ENCODE measurements at places on chromosomes 12 and 14.

DNA sequence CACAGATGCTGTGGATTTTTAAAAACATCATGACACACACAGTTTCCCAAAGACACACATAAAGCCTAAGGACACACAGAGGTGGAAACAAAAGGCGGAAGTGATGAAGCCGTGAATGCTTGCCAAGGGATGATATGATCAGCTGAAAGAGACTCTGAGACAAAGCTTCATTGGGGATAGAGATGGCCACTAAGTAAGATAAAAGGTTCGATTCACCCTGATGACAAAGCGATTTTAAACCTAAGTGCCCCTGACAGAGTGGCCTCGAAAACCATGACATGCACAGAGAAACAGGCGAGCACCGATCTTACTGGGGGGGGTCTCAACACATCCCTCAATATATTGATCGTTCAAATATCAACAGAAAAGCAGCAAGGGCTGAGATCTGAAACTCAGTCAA, 20.3 kb upstream of the EIF5 start:
- no peak for DNase-seq

DNA sequence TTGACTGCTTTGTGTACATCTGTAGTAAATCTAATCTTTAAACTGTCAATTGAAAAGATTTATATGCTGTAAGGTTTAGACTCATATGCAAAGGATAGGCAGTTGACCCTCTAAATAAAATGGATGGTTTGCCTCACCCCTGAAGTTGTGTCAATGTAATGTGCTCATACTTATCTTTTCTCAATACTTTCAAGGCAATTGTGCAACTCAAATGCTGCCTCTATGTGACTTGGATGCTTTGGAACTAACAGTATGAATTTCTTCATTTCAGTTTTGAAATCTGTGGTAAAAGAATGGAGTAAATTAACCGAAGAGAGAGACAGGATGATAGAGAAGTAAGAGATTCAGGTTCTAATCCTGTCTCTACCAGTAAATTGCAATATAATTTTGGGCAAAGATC, 9.7 kb downstream of the PDE6H start:
- no peak for DNase-seq

DNA sequence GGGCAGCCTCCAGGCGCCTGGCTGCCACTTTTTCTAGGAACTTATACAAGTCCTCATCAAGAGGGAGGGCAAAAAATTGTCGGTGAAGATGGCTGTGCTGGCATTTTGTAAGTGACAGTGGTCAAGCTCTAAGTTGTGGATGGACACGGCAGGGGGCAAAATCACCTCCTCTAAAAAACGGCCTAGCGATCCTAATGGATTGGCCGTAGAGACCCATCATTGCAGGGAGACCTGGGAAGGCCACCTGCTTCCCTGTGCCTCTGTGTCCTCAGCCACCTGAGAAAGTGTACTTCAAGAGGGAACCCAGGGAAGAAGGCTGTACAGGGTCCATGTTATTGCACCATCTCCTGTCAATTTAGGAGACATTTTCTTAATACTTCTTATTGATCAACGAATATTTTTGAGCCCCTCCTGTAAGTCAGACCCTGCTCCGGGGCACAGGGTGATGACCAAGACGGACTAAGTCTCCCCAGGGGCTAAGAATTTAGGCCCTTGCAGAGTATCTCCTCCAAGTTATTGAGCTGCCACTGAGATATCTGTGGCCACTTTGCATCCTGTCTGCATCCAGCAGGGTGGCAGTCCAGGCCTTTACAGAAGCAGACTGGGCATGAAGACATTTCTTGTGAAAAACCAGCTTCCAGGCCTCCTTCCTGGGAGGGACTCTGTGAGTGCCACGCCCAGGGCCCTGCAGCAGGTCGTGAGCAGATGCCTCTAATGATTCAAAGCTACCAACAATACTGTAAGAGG, 40.5 kb downstream of the PSMA6 start:
- DNase-seq: no peak

DNA sequence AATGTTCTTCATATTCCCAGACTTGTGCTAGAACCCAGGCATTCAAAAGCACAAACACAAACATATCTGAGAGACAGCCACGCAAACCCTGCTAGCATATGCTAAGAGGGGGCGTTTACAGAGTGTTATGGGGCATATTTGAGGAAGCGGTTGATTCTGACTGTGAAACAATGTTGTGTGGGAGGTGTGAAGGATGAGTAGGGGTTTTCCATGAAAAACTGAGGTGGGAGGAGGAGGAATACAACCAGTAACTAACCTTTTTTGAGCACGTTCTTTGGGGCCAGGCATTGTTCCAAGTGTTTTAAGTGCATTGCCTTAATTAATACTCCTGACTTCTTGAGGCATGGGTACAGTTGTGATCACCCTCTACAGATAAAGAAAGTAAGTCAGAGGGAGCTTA, 499.5 kb downstream of the AACS start:
- no peak for DNase-seq

- DNase-seq: no peak
Observed at GRCh38 chr12:59055204-59055860, 135.0 kb upstream of the LRIG3 start.

DNA sequence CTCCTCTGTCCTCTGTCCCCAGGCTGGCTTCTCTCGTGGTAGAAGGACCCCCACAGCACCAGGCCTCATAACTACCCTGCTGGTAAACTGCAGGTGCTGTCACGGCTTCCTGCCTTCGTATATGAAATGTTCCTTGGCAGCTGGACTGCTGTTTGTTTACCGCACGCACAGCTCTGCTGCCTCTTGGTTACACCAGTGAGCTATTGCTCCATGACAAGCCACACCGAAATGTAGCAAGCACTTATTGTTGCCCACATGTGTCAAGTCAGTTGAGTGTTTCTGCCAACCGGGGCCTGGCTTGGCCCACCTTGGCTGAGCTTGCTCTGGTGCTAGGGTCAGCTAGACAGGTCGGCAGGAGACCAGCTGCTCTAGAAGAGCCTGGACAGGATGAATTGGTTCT, 21.7 kb upstream of the TCL1B start:
- no peak for DNase-seq

GRCh38 chr12:108565976-108566375, 3.6 kb downstream of the ISCU start:
- peak; percentile 53 for DNase-seq

DNA sequence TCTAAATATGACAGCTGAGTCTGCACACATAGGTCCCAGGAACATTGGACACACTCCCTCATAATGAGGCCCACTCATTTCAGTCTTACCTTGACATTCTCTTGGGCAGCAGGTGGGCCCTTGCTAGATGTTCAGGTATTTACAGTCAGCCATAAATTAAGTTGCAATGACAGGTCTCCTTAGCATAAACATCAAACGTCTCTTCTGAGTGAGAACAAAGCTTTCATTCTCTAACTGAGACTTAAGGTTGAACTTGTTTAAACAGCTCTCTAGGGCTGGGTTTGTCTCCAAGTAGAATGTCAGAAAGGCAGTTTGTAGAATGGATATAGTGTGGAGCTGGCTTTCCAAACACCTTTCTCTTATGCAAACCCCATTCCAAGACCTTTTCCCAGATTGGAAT, 10.3 kb downstream of the ACVR1B start:
- DNase-seq: no peak

DNA sequence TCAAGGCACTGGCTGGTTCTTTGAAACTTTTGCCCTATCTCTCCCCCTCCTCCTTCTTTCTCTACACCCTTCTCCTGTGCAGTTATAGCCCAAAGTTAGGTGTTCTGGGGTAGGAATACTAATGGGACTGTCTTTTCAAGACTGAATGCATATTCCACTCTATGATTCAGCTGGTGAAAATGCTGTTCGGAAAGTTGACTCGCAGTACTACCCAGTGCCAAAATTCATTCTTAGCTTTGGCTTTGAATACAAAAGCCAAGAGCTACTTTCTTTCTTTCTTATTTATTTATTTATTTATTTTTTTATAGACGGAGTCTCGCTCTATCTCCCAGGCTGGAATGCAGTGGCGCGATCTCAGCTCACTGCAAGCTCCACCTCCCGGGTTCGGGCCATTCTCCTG, 249.2 kb downstream of the ETNK1 start:
- no peak for DNase-seq

DNA sequence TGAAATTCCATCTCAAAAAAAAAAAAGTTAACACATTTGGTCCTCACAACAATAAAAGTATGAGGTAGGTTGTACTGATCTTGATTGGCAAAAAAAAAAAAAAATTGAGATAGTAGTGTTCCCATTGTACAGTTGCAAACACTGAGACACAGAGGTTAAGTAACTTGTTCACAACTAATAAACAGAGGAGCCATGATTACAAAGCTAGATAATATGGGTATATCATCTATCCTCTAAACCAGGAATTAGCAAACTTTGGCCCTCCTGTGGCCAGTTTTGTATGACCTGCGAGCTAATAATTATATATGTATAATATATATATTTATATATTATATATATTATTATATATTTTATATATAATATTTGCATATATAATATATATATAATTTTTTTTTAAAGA, 2.3 kb upstream of the PSME1 start:
- DNase-seq: no peak

DNA sequence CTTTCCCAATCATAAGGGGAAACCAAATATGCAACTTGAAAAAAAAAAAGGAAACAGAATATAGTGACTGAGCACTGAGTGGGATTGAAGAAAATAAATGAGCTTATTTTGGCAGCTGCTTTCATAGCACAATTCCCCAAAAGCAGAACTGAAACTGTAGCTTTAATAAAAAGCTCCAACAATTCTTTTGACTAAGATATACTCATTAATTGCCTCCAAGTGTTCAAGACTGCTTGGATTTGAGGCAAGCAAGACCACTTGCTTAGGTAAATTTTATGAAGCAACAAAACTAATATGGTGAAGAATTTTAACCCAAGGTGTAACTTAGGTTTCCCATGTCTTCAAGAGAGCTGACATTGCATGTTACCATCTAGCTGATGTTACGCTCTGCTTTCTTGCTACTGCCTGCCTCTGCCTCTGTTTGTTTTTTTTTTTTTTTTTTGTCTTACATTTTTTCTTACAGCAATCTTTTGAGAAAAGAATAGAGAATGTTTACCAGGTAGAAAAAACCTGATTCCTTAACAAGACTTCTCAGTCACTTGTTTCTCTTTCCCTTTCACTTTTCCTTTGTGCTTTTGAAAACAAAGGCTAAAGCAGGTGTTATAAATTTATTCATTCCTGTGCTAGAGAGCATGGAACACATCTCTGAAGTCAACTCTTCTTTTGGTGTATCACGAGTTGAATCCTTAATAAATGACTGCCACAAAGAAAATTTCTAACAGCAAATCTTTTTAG, 134.4 kb downstream of the BCAT1 start:
- no peak for DNase-seq

DNA sequence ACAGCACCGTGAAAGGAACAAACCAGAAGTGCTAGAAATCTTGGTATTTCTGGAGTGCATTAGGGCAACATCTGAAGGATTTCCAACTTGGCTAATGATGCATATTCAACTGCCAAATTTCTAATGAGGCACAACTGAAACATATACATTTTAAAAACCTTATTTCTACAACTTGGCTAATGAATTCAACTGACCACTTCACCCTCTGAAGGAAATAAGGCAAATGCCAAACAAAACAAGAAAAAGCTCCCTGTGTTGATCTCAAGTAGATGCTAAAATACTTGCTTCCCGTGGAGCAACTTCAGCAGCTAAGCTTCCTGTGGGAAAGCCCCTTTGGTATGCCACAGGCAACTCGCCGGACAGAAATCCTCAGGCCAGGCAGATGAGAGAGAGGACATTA, 167.1 kb downstream of the TTC7B start:
- no peak for DNase-seq

DNA sequence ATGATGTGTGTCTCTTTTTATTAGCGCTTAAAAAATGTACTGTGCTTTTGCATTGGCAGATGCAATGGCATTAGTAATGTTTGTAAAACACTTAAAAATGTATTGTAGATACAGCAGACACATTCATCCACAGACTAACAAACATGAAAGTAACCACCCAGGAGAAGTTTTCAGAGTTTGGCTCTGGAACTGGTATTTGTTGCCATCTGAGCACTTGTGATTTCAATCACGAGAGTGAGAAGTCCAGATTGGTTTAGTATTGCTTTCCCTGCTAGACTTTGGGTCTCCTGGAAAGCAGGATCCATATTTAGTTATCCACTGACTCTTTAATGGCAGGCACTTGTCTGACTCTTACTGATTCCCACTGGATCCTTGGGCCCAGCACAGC, 13.2 kb downstream of the RASSF8 start:
- no peak for DNase-seq

- no peak for DNase-seq
Observed at GRCh38 chr14:39113685-39114072, 444 bp upstream of the GEMIN2 start.

- DNase-seq: no peak
Observed at GRCh38 chr12:27293463-27293862, 39.2 kb upstream of the BMAL2 start.

GRCh38 chr12:67288561-67288960, 19.4 kb downstream of the CAND1 start:
- no peak for DNase-seq

DNA sequence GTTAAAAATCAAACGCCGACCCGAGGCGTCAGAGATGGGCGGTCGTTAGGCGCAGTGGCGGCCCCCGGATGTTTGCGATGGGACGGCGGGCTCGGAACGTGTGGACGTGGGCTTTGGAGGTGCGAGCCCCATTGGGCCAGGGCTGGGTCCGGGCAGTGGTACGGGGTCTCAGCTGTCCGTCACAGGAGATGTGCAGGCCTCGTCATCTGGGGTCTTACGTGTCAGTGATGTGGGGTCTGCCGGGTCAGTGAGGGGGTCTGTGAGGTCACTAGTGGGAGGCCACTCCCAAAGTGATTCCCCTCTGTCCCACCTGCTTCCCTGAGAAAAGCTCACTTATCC, 21.6 kb upstream of the CHFR start:
- DNase-seq: no peak

DNA sequence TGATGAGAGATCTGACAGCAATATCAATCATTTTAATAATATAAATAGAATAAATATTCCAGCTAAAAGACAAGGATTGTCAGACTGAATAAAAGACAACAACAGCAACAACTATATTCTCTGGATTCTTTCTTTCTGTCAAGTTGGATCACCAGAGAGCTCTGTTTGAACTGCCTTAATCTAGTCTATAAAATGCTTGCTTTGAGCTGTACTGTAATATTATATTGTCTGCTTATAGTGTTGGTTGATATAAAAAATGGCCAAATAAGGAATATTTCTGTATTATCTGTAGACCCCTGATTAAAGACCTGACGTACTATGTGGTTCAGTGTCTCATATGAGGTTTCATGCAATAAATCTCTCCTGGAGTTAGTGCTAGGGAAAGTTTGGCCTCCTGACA, 46.3 kb upstream of the CSRP2 start:
- DNase-seq: no peak

DNA sequence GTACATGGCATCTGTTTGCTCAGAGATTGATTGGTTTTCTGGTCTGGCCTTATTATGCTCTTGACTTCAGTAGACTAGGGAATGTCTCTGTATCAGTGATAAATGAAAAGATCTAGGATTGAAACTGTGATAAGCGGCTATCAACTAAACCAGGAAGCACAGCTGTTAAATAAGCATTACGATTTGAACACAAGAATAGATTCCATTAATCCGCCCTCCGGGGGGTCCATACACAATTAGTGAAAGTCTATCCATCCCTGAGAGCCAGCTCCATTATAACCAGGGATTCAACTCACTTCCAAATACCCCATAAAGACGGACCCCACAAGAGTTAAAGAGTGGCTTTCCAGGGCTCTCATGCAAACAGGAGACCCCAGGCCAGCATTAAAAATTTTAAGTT, 279.0 kb downstream of the GRIN2B start:
- DNase-seq: no peak

GRCh38 chr12:128715485-128715884, 108.3 kb downstream of the SLC15A4 start:
- DNase-seq: no peak

- no peak for DNase-seq
Observed at GRCh38 chr12:59093073-59093772, 172.9 kb upstream of the LRIG3 start.
